ENCODE measurements at places on chromosomes 1 and 21.
A peak's percentile ranks its signal among the peaks of the same experiment; 100 is the strongest.

DNA sequence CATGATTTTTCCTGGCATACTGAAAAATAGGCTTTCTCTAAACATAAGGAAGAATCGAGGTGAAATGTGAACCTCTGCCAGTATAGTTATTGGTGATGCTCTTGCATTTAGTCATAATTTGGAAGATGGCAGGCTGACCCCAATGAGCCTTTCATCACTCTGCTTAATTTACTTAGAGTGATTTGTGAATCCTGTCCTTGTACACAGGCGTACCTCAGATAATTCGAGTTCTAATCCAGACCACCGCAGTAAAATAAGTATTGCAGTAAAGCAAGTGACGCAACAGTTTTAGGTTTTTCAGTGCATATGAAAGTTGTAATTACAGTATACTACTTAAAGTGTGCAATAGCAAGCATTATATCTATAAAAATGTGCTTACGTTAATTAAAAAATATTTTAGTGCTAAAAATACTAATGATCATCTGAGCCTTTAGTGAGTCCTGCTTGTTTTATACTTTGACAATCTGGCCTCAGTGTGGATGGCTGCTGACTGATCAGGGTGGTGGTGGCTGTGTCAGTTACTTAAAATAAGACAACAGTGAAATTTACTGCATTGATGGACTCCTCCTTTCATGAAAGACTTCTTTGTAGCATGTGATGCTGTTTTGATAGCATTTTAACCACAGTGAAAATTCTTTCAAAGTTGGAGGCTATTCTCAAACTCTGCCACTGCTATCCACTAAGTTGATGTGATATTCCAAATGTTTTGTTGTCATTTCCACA lies 1.7 kb downstream of the PKNOX1 start:
- DNase-seq: no peak

DNA sequence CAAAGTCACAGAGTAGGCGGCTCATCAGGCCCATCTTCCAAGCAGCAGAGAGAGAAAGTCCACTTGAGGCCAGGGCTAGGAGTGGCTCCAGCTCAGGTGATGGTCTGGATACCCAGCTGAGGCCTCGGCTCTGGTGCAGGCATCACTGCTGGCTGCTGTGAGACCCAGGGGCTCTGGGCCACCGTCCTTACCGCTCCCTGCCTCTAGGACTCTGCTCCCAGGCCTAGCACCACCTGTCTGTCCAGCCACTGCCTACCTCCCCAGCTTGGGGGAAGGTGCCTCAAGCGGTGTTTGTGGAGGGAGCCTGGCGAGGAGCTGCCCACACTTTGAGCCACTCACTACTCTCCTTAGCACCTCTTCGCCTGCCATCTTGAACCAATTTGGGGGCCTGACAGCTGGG lies 57.9 kb downstream of the DMRTB1 start:
- DNase-seq: peak; percentile 66

DNA sequence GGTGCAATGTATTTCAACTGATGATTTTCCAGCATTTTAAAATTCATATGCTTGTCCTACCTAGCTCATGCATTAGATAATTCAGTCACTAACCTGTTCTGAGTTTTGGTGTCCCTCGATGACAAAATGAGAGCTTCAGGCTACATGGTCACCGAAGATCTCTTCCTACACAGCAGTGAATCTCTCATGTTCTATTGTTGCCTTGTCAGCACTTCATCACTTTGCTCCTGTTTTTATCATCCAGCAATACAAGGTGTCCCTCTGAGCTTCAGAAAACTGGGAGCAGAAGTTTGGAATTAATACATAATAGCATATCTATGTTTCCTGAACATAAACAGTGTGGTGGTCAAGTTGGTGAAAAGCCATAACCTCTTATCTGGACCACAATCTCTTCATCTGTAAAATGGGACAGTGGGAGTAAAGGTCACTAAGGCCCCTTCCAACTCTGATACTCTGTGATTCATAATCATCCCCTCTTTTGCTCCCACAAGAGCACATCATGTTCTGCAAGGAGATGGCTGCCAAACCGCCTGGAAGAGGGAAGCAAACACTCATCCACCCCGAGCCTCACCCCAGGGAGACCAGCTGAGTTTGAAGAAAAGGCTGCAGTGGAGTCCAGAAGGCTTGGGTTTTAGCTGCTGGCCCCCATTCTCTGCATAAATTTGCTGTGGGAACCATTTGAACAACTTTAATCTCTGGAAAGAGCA lies 137.9 kb upstream of the F3 start:
- DNase-seq: peak; percentile 20

DNA sequence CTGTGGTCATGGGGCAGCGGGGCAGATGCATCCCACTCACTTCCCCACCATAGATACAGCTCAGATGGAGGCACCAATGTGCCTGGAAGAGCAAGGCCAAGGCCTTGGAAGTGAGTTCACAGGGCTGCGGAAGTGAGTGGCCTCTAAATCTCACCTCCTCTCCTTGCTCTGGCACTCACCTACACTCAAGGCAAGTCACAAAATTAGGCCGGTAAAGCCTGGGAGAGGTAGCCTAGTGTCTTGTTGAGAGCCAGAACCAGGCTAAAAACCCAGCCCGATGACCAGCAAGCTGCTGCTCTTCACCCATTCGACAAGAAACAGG lies 57.5 kb downstream of the SSBP3 start:
- DNase-seq: no peak

DNA sequence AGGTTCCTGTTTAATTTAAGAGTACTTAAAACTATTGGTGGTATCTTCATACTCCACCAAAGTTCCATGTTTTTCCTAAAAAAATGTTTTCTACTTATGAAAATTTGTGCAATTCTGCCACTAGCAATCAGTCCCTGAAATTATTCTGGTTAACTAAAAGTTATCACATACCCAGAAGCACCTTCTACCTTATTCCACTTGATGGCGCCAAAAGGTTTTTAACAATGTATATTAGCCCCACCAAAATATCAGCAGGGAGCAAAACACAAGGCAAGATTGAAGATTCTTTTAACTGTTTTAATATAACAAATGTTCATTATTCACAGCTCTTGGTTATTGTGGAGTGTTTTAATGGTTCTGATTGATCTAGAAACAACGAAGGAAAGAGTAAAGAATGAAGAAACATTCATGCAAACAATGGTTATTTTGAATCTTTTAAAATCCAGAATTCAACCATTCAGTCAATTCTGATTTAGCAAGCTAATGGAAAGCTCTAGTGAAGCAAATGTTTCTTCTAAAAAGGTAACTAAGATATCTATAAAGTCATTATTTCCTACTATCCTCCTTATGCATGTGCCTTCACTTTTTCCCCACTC lies 67.2 kb downstream of the TTLL7 start:
- DNase-seq: no peak

DNA sequence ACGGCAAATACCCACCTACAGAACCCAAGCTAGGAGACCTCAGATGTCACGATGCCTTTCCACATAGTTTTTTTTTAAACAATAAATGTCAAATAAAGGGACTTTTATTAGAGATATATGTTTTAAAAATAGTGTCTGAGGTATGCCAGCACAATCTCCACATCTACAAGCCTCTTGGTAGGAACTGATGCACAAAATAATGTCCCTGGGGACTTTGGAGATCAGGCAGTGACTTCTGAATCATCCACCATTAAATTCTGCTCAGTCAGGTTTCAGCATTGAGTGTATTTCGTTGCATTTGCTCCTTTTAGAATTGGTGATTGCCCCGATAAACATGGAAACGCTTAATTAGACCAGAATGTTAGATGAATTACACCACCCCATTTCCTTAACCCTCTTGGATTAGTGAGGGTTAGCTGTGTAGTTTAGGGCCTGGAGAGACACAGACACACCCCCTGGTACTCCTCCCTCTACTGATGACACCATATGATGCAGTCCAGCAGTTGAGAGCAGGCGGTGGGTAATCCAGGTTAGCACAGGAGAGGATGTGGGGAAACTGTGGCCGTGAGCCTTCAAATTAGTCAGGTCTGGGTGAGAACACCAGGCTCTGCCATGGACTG lies 33.6 kb downstream of the LGR6 start:
- no peak for DNase-seq

GRCh38 chr1:248802454-248802853 lies 23.3 kb downstream of the SH3BP5L start:
- peak; percentile 6 for DNase-seq

DNA sequence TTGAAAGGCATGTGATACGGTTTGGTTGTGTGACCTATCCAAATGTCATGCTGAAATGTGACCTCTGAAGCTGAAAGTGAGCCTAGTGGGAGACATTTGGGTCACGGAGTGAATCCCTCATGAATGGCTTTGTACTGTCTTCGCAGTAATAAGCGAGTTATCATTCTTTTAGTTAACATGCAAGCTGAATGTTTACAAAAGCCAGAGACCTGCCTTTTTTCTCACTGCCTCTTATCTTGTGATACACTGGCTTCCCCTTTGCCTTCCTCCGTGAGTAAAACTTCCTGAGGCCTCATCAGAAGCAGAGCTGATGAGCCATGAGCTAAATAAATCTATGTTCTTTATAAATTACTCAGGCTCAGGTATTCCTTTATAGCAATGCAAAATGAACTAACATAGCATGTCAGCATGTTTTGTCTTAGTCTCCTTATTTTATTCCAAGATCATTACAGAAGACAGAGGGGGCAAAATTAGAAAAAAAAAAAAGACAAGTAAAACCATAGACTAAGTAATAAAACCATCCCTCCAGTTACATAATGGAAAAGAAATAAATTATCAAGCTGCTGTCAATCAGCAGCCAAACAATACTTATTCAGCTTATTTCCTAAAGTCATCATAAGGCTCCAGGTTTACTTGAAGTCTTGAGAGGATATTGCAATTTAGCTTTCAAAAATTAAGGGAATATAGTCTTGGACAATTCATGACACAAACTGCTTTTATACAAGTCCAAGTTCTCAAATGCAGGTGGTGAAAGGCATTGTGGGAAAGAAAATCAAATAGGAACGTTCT lies 12.1 kb downstream of the RGS18 start:
- no peak for DNase-seq

DNA sequence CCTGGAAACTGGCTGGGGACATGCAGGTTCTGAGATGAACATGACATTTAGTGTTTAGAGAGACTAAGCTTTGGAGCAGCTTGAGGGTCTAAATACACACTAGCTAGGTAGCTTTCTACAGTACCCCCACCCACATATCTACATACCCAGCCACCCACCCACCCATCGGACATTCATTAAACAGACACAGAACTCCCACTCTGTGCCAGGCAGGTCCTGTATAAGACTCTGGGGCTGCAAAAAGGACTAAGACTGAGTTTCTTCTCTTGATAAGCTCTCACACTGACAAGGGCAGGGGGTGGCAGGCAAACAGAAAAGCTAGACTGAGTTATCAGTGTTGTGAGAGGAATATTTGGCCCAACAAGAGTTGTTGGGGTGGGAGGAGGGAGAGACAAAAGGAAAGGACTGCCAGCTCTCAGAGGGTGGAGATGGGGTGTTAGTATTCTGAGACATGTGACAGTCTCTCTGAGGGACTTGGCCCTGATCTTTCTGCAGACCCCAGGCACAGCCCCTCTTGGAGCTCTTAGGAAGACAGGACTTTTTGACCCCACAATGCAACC lies 6.8 kb downstream of the MAP7D1 start:
- DNase-seq: no peak

DNA sequence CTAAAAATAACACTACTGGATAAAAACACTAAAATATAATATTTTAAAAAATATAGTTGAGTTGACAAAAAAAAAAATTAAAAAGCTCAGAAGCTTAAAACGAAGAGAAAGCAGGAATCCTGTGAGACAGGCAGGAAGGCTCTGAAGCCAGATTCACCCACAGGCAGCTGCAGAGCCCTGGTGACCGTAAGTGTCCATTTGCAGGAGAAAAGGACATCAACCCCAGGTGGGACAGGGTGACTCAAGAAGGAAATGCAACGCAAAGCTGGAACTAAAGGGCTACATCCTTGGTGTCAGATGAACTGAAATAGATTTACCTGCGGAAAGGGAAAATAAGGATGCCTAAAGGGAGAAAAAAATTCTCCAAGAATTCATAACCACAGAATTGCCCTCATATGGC lies 46.8 kb downstream of the USP24 start:
- DNase-seq: peak; percentile 65

- DNase-seq: no peak
These were observed 19.2 kb downstream of the SPRTN start for GRCh38 chr1:231357187-231357772.

- no peak for DNase-seq
These were observed 32.2 kb downstream of the FAM177B start for GRCh38 chr1:222769181-222769580.

DNA sequence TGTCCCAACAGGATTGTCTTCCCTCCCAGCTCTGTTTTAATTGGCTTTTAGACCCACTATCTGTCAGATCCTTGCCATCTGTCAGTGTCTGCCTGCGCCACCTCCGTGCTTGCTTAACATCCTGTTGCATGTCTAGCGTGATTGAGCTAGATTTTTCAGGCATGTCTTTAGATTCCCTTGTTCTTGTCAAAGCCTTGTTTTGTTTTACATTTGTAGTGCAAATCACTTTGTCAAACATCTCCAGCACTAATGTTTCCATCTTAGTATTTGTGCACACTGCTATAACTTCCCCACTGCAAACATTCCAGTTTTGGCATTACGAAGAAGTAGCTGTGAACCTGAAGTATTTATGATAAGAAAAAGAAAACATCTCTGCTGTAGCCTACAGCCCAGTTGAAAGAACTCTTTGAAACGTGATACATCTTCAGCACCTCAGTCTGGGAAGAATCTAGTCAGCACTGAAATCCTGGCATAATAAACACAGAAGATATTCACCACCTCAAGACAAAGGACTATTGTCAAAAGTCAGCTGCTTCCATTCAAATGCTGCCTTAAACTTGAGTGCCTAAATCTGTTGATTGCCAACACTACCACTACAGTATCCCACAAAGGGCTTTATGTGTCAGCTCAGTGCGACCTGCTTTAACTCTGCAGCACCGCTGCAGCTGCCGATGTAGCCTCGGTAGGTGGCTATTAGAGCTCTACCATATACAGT lies 105.0 kb downstream of the FNBP1L start:
- DNase-seq: no peak

GRCh38 chr1:89671775-89672488 lies 39.0 kb downstream of the LRRC8C start:
- DNase-seq: no peak

GRCh38 chr1:221292652-221293051 lies 413.4 kb downstream of the HLX start:
- peak; percentile 74 for DNase-seq

DNA sequence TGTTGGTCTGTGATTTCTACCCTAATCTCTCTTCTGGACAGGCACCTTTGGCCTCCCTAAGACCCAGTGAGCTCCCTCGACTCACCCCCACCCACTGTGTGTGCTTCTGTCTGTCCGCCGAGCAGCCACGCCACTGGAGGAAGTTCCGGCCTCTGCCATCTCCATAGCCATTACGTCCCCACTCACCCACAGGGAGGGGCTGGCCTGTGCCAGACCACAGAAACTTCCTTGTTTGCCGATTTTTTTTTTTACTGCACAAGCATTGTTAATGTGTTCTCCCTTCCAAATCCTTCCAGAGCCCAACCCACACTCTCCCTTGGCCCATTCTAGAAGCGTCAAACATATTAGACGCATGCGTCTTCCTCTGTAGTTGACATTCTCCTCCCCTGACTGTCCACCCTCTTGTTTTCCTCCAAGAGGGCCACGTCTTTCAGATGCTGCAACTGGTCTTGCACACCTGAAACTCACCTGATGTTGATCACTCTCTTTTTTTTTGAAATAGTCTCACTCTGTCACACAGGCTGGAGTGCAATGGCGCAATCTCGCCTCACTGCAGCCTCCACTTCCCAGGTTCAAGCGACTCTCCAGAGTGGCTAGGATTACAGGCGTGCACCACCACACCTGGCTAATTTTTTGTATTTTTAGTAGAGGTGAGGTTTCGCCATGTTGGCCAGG lies 72.3 kb downstream of the EVA1C start:
- DNase-seq: no peak

GRCh38 chr1:75794382-75794781 lies 2.3 kb upstream of the MSH4 start:
- DNase-seq: no peak

Data from endodermal cell (in vitro differentiated cells).